T-helper 1 cell (primary cell): ENCODE measurements at places on chromosomes 7 and 10.

- DNase-seq: no peak
These were observed 56.3 kb downstream of the LHPP start for GRCh38 chr10:124517931-124518330.

DNA sequence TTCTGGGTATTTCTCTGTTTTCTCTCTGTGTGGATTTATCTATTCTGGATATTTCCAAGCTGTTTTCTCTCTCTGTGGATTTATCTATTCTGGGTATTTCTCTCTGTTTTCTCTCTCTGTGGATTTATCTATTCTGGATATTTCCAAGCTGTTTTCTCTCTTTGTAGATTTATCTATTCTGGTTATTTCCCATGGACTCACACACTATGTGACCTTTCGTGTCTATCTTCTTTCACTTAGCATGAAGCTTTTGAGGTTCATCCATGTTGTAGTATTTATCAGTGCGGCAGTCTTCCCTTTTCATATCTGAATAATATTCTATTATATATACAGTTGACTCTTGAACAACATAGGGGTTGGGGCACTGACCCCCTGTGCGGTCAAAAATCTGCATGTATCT lies 435.0 kb upstream of the CNTNAP2 start:
- no peak for DNase-seq

GRCh38 chr10:124534826-124535601 lies 73.4 kb downstream of the LHPP start:
- no peak for DNase-seq

GRCh38 chr7:26993816-26994810 lies 101.7 kb downstream of the HOXA1 start:
- DNase-seq: no peak

GRCh38 chr7:64618785-64619456 lies 47.0 kb upstream of the ZNF107 start:
- DNase-seq: peak; percentile 24

DNA sequence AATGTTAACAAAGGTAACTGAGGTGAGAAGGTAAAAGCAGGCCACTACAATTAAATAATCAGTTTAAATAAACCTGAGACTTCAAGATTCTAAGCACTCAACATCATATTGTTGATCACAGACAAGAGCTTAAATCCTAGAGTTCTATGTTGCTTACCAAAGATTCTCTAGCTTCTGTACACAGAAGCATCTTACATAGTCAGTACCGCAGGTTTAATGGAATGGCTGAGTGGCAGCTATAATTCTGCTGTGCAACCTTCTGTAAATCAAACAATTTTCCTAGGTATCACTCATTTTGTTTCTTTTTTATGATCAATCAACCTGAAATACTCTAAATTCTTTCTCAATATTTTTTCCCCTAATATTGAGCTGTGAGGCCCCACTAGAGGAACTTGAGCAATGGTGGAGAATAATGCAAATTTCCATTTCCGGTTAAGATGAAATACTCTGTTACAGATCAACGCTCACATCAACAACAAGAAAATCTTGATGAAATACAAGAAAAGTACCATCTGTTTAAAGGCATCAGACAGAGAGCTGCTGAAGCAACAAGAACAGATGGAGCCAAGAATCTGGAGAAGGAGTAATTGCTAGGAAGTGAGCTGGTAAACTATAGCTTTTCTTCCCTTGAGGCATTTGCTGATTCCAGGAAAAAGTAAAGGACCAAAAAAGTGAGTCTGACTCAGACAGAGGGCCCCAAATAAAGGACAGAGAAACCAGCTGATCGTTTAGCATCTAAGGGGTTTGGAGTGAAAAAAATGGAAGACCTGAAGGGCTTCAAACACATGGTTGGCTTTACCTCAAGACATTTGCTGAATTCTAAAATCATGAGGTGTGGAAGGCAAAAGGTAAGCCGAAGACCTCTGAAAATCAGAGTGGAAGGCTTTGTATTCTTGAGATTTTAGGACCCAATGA lies 22.6 kb downstream of the PNPLA8 start:
- no peak for DNase-seq

GRCh38 chr10:99709480-99710229 lies 22.3 kb downstream of the COX15 start:
- DNase-seq: no peak

GRCh38 chr10:118735294-118735693 lies 19.5 kb downstream of the CACUL1 start:
- DNase-seq: no peak

DNA sequence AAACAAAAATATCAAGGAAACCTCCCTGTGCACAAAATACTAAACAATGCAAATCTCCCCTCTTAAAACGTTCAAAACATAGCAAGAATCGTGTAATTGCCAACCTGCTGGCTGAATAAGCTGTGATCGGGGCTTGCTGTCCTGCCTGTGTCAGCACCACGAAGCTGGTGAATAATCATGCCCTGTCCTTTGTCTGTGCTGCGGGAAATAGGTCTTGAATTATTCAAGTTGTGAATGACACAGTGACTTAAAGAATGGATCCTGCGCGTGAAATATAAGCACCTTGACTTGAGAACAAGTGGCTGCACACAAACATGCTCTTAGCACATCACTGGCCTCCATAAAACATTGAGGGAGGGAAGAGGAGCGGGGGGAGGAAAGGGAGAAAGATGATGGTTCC lies 130.2 kb downstream of the OAT start:
- no peak for DNase-seq

GRCh38 chr7:31466036-31466435 lies 47.9 kb upstream of the ITPRID1 start:
- no peak for DNase-seq

DNA sequence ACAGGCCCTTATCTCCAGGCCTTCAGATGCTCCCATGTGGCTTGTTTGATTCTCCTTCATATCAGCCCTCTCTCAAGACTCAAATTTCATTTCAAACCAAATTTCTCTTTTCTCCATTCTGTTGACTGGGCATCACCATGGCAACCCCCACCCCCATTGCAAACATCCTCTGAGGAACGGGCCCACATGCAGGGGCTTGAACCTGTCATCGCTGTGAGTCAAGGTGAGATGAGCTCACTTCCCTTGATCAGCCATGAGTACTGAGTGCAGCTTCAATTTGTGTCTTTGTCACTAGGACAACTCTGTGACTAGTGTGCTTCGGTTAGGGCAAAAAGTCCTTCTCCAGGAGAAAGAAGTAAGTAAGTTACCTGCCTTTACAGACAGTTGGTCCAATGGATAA lies 41.9 kb downstream of the CALML3 start:
- no peak for DNase-seq

DNA sequence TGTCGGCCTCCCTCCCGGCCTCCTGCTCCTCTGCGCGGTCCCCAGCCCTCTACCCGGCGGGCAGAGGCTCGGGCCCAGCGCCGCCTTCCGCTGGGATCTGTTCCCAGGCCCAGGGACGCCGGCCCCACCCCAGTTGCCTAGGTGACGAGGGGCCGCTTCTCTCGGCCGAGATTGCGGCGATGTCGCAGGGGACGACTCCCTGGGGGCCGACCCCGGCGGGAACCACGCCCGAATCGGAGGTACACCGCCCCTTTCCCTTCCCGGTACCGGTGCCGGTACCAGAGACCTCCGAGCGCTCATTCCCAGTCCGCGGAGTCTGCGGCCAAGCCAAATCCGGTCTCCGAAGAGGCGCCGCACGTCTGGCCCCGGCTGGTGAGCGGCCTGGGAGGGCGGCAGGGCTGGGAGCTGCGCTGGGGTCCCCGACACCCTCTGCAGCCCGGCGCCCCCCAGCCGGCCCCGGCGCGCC lies at the start of gene CABCOCO1:
Gene CABCOCO1, plus strand, starts transcription at position 136 of the 466 bp plus-strand sequence. Its CDS starts 44 bp downstream, at position 180.
- DNase-seq: no peak

GRCh38 chr10:99285881-99286280 lies 43.3 kb upstream of the CNNM1 start:
- DNase-seq: no peak

- no peak for DNase-seq
These were observed 136.8 kb upstream of the YAE1 start for GRCh38 chr7:39429421-39429820.

GRCh38 chr7:31335161-31335856 lies 5.2 kb downstream of the NEUROD6 start:
- DNase-seq: no peak

- DNase-seq: no peak
These were observed 109.9 kb downstream of the ZMIZ1 start for GRCh38 chr10:79178614-79179163.

GRCh38 chr7:35823440-35823839 lies 22.6 kb downstream of the SEPTIN7 start:
- no peak for DNase-seq

DNA sequence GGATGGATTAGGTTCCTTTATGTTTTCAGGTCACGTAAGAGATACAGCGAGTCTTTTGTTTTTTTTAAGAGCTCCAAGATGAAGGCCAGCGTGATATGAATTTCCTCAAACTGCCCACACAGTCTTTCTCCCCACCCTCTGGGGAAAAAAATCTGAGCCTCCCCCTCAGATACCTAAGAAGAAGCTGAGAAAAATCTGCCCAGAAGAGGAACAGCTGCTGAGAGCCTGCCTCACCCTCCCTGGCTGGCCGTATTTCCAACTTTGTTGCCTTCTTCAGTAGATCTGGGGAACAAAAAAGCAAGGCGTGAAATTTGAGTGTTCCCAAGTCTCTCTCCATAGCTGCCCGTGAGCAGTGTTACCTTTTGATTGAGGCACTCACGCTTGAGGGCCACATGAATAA lies 208.1 kb downstream of the KIAA1217 start:
- no peak for DNase-seq

DNA sequence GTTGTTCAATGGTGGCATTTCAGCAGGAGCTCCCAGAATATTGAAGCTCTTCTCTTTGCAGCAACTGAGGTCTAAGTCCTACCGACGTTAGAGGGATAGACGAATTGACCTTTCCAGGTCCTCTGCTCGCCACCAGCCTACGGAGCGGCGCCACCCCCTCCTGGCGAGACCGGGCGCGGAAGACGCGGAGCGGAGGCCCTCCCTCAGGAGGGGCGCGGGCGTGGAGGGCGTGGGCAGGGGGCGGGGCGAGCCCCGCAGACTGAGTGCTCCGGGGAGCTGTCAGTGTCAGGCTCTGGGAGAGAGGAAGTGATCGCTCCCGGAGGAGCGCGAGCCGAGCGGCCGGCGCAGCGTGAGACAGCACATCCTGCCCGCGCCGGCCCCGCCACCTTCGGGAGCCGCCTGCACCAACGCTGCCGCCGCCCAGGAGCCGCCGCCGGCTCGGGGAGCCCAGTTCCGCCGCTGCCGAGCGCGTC lies at the start of gene DYNC1I1:
Gene DYNC1I1, plus strand, starts transcription at position 257 of the 473 bp plus-strand sequence. CDS start 32,176 bp downstream, outside the sequence.
- no peak for DNase-seq

GRCh38 chr10:104334965-104335650 lies 3.2 kb downstream of the ITPRIP start:
- no peak for DNase-seq

DNA sequence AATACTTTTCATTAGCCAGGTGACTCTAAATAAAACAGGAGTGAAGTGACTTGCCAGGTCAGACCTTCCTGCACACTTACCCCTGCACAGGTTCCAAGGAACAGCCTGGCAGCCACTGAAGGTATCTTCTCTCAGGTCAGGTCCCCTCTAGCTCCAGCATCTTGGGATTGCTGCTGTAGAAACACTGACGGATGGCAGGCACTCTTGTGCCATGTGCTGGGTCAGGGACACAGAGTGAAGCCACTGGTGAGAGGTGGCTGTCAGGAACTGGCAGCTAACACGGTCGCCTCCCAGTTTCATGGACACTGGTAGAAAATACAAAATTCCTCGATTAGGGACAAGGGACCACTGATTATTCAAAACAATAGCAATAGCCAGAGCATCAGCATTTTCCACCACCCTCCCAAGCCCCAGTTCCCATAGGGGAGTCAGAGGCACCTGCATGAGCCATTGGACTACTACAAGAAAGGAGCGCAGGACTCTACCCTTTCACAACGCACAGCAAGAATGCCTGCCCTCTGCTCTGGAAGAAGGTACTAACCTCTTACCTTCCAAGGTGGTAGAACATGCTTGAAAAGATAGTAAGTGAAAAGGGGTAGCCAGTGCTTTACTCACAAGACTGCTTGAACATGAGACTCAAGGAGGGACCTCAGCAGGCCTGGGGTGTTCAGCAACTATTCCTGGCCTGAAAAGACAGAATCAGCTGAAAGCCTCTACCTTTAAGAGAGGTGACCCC lies 5.1 kb upstream of the MYO1G start:
- no peak for DNase-seq

GRCh38 chr10:102231357-102232318 lies 5.5 kb downstream of the ELOVL3 start:
- peak; percentile 64 for DNase-seq

DNA sequence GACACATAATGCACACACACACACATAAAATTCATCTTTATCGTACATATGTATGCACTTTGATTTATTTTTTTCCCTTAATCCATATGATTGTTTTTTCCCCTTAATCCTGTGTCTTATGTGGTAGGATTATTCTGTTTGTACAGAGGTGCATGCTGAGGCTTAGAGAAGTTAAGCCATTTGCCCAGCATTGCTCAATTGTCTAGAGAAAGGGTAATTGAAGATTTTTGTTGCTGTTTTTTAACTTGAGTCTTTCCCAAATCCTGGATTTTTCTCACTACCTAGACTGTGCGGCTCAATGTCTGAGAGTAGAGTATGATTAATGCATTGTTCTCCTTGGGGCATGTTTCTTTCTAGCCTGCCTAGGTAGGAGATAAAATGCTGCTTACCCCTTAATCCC lies 35.0 kb downstream of the WBP1L start:
- no peak for DNase-seq

DNA sequence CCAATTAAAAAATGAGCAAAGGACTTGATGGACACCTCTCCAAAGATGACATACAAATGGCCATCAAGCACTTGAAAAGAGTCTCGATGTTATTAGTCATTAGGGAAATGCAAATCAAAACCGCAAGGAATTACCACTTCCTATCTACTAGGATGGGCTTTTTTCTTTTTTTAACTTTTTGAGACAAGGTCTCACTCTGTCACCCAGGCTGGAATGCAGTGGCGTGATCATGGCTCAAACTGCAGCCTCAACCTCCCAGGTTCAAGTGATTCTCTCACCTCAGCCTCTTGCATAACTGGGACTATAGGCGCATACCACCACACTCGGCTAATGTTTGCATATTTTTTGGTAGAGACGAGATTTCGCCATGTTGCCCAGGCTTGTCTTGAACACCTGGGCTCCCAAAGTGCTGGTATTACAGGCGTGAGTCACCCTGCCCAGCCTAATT lies 13.6 kb downstream of the NKX1-2 start:
- DNase-seq: no peak

DNA sequence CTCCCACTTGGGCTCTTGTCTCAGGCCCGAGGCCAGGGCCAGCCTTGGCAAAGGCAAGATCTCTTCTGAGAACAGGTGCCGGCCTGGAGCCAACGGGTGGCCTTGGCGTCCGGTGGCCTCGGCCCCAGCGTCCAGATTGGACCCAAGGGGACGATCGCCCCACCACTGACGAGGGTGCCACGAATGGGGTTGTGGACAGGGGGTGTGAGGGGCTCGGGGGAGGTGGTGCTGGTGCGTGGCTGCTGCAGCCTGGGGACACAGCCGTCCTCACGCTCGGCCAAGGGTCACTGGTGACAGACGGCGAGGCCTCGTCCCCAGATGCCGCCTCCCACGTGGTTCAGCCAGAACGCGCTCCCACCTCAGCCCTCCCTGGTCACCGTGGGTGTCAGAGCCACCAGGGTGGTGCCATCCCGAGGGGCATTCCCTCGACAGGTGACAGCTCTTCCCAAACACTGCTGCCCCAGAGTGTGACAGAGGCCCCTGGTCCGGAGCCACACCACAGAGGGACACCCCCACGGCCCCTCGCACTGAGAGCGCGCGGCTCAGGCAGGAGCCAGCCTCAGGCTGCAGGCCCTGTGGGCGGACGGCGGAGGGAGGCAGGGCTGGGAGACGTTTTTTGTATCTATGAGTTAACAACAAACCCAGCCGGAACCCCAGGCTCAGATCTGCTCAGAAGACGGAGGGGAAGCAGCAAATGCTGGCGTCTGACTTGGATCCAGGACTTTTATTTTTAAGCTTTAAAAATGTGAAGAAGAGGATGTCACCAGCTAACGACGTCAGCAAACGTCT lies 18.5 kb upstream of the CFAP46 start:
- no peak for DNase-seq

- DNase-seq: no peak
These were observed 13.6 kb downstream of the MTURN start for GRCh38 chr7:30148426-30148825.
